Progenitor cell of endocrine pancreas (in vitro differentiated cells): ENCODE measurements at places on chromosomes 2 and 18. TPM values are rescaled to one million over a fixed set of nuclear protein-coding genes. Genes with fewer than 3 reads are reported as not detected.
A peak's percentile ranks its signal among the peaks of the same experiment; 100 is the strongest.

Gene NPAS2
- total RNA-seq = 0.84 and 1.00 TPM in 2 replicates

Gene RTP5
- total RNA-seq = not detected in 2 replicates

Gene CABYR
- 8.0 and 10.5 TPM in 2 replicates for total RNA-seq

Gene TUBB8B
- total RNA-seq = 0.64 and 0.93 TPM in 2 replicates

Gene ST8SIA5
- 5.3 and 6.0 TPM in 2 replicates for total RNA-seq

Gene CCDC121
- total RNA-seq = 5.6 and 5.7 TPM in 2 replicates

Gene POLR1A
- total RNA-seq = 47.9 and 51.3 TPM in 2 replicates

Gene SLC66A2
- total RNA-seq = 31.0 and 31.6 TPM in 2 replicates

DNA sequence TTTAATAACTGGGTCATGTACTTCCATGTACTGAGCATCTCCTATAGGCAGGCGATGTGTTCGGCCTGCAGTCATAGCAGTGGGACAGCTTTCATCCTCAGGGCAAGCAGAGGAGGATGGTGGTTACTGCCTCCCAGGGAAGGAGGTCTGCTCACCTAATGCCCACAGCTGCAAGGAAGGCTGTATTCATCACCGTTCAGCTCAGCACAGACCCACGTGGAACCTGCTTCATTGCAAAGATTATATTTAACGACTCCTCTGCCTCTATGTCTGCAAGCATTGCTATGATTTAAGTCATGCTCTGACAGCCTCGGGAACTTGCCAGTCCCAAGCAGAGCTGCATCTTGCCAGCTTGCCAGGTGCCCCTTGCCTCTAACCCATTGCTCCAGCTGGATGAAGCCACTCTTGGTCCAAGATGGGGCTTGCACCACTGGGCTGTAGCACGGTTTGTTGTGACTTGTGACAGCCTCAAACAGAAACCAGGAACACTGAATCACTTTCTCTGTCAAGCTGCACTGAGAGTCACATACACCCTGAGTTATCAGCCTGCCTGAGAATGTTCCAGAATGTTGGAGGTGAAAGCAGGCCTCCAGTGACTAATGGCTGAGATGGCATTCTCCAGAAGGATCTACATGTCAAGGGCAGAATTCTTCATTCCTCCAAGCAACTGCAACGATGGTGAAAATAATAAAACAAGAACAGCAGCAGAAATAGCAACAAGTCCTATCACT, 651.1 kb upstream of the ID2 start:
- no peak for DNase-seq
- H3K4me1 ChIP-seq = no peaks in the 10 kb centered on the region
- peaks cover 2% of the 10 kb centered on the region for H3K27me3 ChIP-seq
- no peak overlapping the region for H3K4me3 ChIP-seq
- no peaks in the 10 kb centered on the region for H3K36me3 ChIP-seq
- H3K27ac ChIP-seq = no peak overlapping the region

GRCh38 chr2:28142386-28142785, 250.3 kb upstream of the FOSL2 start:
- no peaks in the 10 kb centered on the region for H3K27me3 ChIP-seq
- DNase-seq = no peak
- H3K27ac ChIP-seq = no peak overlapping the region
- no peaks in the 10 kb centered on the region for H3K4me1 ChIP-seq
- H3K36me3 ChIP-seq = peaks cover 4% of the 10 kb centered on the region
- H3K4me3 ChIP-seq = no peak overlapping the region

DNA sequence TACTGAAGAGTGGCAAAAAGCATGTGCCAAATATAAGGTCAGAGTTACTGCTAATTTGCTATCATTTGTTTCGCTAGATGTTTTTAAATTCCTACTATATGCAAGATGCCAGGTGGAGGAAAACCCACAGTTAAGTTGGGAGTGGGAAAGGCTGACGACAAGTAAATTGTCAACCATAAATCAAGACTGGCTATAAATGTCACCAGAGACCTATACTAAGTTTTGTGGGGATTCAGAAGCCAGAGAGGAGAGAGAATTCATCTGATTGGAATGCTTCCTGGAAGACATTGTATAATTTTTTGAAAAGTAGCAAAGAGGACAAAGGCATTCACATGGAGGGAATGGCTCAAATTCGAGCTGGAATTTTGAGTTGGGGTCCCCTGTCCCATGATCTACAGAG, 64.3 kb downstream of the CFAP221 start:
- H3K27me3 ChIP-seq = no peaks in the 10 kb centered on the region
- no peak overlapping the region for H3K4me3 ChIP-seq
- peaks cover 19% of the 10 kb centered on the region for H3K36me3 ChIP-seq
- H3K27ac ChIP-seq = no peak overlapping the region
- H3K4me1 ChIP-seq = peaks cover 2% of the 10 kb centered on the region

- peaks cover 2% of the 10 kb centered on the region for H3K4me1 ChIP-seq
- H3K27ac ChIP-seq = no peak overlapping the region
- no peak overlapping the region for H3K4me3 ChIP-seq
- peaks cover 3% of the 10 kb centered on the region for H3K27me3 ChIP-seq
- no peaks in the 10 kb centered on the region for H3K36me3 ChIP-seq
- no peak for DNase-seq
Observed at GRCh38 chr2:69975853-69976462, 14.5 kb upstream of the ASPRV1 start.

- H3K4me1 ChIP-seq = peaks cover 6% of the 10 kb centered on the region
- H3K4me3 ChIP-seq = no peak overlapping the region
- H3K36me3 ChIP-seq = no peaks in the 10 kb centered on the region
- H3K27ac ChIP-seq = no peak overlapping the region
- DNase-seq = no peak
- H3K27me3 ChIP-seq = no peaks in the 10 kb centered on the region
Observed at GRCh38 chr18:35616664-35617423, 35.3 kb downstream of the GALNT1 start.

DNA sequence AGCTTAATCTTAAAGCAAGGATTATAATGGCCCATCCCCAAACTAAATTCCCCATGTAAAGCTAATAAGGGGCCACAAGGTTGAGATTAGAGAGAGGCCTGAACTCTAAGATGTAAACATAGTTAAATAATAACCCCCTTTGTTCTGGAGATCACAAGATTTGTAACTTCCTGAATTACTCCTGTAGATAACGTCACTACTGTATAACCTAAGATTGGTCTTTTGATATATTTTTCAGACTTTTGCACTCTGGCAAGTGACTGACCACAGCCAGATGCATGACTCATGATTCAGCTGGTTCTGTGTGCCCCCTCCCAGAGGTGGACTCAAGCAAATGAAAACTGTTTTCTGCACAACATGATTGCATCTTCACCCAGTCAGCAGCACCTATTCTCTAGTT, 686.0 kb upstream of the DDX18 start:
- H3K27ac ChIP-seq = peak overlapping the region; percentile 89
- H3K4me3 ChIP-seq = no peak overlapping the region
- H3K4me1 ChIP-seq = peaks cover 32% of the 10 kb centered on the region
- DNase-seq = no peak

DNA sequence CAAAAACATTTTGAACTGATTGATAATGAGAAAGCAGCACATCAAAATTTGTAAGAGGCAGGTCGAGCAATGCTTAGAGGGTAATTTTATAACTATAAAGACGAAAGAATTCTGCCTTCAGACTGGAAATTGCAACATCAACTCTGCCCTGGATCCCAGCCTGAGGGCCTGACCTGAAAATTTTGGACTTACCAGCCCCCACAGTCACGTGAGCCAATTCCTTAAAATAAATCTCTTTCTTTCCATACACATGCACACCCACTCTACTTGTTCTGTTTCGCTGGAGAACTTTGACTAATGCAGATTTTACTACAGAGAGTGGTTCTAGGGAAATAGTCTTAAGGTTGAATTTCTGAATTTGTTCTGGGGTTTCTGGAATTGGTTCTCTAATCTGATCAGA, 14.6 kb upstream of the ACOXL start:
- no peak overlapping the region for H3K27ac ChIP-seq
- no peak overlapping the region for H3K4me3 ChIP-seq

DNA sequence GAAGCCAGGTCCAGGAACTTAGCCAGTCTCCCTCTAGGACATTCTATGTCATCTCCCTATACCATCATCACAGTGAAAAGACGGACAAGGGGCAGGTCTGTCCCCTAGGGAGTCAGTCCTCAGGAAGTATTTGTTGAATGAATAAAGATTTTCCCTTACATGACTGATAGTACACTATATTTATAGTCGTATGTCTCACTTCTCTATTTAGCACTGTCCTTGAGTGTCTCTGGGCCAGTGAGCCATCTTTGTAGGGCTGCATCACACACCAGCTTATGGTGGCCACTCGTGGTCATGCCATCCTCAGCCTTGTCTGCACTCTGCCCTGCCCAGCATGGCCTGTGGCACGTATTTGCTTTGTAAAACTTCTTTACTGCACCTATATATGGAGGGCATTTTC, 25.8 kb downstream of the PTPN18 start:
- peaks cover 2% of the 10 kb centered on the region for H3K36me3 ChIP-seq
- DNase-seq = no peak
- H3K27ac ChIP-seq = no peak overlapping the region
- no peaks in the 10 kb centered on the region for H3K27me3 ChIP-seq

- no peaks in the 10 kb centered on the region for H3K36me3 ChIP-seq
- H3K4me1 ChIP-seq = peaks cover 9% of the 10 kb centered on the region
- H3K27ac ChIP-seq = no peak overlapping the region
- no peak overlapping the region for H3K4me3 ChIP-seq
- no peak for DNase-seq
Observed at GRCh38 chr18:55897091-55897689, 309.2 kb upstream of the TCF4 start.

DNA sequence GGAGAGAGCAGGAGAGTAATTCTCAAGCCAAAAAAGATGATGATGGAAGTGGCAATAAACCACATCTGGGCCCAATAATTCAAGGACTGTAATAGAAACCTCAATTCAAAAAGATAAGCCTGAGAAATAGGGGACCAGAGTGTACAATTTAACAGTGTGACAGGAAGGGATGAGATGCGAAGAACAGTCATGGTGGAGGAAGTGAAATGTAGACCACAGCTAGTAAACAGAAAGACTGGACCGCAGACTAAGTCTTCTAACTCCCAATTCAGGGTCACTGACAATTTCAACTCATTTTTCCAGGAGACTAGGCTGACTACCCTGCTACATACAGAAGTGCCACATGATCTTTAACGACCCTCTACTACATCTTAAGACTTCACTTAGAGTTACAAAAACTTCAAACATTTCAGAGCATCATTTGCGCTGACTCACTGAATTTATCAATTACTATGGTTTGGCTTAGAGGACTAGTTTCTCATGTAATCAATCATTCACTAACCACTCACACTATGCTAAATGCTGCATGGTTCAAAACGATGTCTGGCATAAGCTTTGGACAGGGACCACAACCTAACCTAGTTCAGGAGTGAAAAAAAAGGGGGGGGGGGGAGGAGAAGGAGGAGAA, 9.0 kb downstream of the CUL3 start:
- no peak overlapping the region for H3K4me3 ChIP-seq
- no peak for DNase-seq
- no peaks in the 10 kb centered on the region for H3K36me3 ChIP-seq
- peaks cover 41% of the 10 kb centered on the region for H3K4me1 ChIP-seq
- H3K27ac ChIP-seq = no peak overlapping the region

DNA sequence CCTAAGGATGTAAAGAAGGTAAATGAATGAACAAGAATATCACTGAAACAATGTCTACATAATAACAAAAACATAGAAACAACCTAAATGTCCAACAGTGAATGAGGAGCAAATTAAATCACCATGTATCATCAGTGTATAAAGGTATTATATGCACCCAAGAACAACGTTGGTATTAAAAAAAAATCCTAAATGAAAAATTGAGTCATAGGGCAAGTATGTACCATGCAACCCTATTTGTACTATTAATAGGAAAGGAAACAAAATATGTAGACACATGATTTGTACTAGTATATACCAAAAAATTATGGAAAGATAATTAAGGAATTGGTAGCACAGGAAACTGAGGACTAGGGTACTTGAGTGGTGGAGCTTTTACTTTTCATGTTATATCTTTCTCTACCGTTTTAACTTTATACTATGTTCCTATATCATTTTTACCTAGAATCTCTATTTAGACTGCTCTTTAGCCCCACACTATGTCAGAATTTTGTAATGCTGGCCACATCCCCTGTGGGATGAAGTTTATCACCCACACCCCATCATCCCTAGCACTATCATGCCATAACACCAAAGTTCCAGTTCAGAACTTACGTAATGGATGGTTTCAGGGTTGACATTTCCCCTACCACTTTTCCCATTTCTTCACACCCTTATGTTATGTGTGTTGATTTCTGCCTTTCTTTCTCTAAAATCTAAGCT, 25.6 kb downstream of the IKZF2 start:
- no peak overlapping the region for H3K4me3 ChIP-seq
- no peak overlapping the region for H3K27ac ChIP-seq
- H3K27me3 ChIP-seq = no peaks in the 10 kb centered on the region
- peaks cover 33% of the 10 kb centered on the region for H3K4me1 ChIP-seq

DNA sequence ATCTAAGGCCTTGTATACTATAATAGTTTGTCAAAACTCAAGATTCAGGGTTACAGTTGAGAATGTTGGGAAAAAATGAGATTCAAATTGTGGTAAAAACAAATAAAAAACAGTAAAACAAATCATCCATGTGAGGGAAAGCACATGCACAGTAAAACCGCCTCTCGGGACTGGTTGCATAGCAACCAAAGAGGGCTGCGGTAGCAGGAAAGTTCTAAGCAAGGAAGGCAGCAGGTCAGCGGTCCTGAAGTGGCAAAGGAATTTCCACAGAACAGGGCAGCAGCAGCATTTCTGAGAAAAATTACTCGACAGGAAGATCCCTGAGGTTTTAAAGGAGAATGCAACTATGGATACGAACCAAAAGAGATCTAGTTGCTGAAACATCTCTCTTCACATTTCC, 93.7 kb downstream of the DYNAP start:
- no peaks in the 10 kb centered on the region for H3K36me3 ChIP-seq
- H3K4me3 ChIP-seq = no peak overlapping the region
- peak overlapping the region; percentile 69 for H3K27ac ChIP-seq

GRCh38 chr2:205545971-205546816, 136.1 kb upstream of the NRP2 start:
- no peak overlapping the region for H3K27ac ChIP-seq
- peaks cover 10% of the 10 kb centered on the region for H3K4me1 ChIP-seq
- no peaks in the 10 kb centered on the region for H3K36me3 ChIP-seq
- DNase-seq = no peak
